Epithelial cell of proximal tubule (primary cell): ENCODE measurements at places on chromosomes 12 and 14. TPM values are rescaled to one million over a fixed set of nuclear protein-coding genes. Genes with fewer than 3 reads are reported as not detected.

DNA sequence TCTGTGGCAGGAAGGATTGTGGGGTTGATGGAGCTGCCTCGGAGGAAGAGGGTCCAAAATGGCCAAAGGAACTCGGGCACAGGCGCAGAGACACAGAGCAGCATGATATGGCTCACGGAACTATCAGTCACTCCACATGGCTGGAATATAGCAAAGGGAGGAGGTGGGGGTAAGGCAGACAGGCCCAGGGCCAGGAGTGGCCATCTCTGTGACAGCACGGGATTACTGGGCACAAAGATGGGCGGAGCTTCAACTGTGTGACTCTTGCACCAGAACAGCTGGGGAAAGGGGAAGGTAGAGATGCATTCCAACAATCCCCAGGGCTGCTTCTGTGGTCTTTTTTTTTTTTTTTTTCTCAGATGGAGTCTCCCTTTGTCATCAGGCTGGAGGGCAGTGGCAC, 24.8 kb upstream of the EML1 start:
- no peak for DNase-seq

DNA sequence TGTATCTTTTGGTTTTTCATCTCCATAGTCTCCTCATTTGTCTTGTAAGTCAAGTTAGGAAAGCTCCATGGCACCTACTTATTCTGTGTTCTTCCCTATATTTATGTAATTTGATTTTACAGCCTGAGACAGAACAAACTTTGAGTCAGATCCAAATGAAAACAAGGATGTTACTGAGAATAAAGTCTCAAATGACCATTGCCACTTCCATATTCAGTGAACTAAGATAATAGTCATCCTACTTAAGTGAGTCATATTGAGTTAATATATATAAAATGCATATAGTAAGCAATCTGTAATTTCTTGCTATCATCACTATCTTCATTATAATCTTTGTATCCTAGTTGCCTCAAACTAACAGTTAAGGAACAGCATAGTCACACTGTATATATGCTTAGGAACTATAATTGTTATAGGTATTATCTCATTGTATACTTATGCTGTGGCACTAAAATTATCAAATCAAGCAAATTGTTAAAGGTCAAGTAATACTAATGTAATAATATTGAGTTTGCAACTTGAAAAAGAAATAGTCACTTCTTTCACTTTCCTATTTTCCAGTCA, 30.8 kb downstream of the TMTC3 start:
- DNase-seq, result no peak

DNA sequence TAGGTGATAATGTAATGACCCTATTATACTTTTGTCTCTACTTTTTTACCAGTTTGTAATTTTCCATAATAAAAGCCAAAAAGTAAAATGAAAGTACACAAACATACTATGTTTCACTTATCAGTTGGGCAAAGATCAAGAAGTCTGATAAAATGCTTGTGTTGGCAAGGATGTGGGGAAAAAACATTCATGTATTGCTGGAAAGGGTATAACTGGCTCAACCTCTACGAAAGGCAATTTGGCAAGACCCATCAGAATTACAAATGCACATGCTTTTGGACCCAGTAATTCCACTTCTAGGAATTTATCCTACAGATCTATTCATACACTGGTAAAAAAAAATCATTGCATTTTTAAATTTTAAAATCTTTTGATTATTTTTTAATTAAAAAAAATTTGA, 68.0 kb downstream of the SPTB start:
- DNase-seq, result no peak

RSRC2 gene
- total RNA-seq, result 44.9 and 72.4 TPM in 2 replicates

GRCh38 chr12:26017484-26018211, 59.2 kb downstream of the RASSF8 start:
- DNase-seq, result no peak

TRPV4 gene
- 1.4 and 2.2 TPM in 2 replicates for total RNA-seq

DNA sequence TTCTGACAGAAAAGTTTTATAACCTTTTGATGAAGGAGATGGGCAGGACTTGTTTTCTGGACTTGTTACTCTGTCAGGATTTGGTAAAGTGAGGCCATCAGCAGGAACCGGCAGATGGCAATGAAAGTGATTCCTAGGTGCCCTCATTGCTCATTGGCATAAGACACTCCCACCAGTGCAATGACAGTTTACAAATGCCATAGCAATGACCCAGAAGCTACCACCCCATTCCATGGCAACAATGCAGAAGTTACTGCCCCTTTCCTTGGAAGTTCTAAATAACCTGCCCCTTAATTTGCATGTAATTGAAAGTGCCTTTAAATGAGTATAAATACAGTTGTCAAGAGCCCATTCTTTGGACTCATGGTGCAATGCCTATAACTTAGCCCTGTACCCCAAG, 222.6 kb downstream of the CEP128 start:
- no peak for DNase-seq

- no peak for DNase-seq
These were observed 688 bp downstream of the ULK1 start for GRCh38 chr12:131894981-131895639.

NTS gene
- 0.51 TPM in 1 of 2 replicates, not detected in the other for total RNA-seq

DNA sequence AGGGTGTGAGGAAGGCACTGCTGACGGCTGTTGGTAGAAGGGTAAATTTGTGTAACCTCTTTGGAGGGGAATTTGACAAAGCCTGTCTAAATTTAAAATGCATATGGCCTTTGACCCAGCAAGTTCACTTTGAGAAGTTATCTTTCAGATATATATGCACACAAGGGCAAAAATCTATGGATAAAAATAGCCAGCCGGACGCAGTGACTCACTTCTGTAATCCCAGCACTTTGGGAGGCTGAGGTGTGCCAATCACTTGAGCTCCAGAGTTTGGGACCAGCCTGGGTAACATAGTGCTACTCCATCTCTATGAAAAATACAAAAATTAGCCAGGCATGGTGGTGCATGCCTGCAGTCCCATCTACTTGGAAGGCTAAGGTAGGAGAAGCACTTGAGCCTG, 13.4 kb downstream of the UBC start:
- DNase-seq, result no peak

DNA sequence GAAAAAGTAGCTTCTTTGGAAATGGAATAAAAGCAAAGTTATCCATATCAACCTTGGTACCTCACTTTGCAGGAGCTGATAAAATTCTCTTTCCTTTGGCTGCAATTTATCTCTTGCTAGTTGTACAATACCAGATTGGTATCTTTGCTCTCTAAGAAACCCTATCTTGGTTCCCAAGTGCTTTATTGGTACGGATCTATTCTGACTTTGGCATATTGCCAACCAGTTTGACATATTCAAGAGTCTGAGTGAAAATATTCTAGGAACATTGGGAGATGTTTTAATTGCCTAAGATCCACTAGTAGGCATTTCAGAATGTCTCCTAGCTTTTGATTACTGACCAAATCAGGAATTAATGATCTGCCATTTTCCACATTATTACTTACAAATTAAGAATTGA, 167.2 kb upstream of the ATP2B1 start:
- no peak for DNase-seq

DNA sequence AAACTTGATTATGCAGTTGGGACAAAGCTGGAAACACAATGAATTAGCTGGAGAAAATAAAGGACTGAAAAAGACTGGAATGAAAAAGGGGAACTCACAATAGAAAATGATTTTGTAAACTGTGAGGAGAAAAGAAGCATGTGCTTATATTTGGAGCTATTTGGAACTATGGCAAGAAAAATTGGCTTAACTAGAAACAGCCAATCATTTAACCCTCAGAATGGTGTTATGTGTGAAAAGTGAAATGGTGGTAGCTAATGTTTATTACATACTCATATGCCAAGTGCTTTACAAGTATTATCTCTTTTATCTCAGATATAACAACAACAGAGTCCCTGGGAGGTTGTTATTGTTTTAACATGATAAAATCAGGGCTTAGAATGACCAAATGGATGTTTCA, 583.1 kb upstream of the SEL1L start:
- no peak for DNase-seq

GPRC5D gene
- total RNA-seq, result not detected in 2 replicates

DNA sequence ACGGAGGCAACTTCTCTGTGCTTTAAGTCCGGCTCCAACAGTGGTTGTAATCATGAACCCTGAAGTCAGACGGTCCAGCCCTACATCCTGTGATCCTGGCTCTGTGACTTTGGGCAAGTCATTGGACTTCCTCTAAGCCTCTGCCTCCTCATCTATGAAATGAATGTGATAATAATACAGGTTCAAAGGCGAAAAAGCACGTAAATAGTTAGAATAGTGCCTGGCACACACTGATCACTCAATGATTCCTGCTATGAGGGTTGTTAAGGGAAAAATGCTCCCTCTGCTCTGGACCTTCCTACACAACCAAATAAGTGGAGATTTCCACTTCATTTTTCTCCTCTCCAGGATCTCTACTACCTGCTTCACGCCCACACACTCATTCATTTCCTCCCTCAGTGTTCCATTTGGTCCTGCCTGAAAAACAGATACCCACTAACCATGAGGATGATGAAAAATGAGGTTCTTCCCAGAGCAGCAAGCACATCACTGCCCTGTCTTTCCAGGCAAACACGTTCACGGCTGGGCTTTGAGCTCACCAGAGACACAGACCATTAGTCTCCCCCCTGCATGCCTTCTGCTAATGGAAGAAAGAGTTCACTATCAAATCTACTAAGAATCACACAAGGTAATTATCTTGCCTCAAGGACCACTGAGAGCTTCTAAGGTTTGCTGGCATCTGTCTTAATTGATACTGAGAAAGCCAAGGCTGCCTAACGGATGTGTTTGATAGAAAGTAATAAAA, 13.2 kb downstream of the NUAK1 start:
- DNase-seq, result no peak

GRCh38 chr14:33857650-33858049, 93.2 kb downstream of the EGLN3 start:
- no peak for DNase-seq

LRP1-AS gene
- not detected in 2 replicates for total RNA-seq

KRT6C gene
- not detected in 2 replicates for total RNA-seq

OS9 gene
- total RNA-seq, result 92.7 and 101 TPM in 2 replicates
